ENCODE measurements at places on chromosomes 16 and 17.

DNA sequence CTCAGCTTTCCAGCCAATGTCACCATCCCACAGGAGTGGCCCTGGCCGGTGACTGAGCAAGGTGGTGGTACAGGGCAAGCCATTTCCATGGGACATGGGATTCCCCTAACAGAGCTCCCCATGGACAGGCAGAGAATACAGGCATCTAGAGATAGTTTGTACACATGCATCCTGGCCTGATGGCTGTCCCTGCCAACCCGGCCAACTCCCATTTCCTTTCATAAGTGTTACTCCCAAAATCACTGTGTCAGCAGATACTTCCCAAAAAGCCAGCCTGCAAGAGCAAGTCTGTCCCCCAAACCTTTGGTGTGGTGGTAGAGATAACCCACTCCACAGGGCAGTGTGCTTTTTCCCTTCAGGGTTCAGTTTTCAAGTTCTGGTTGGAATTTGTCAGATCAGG is 32.4 kb upstream of the SLC47A1 start:
- no peak for DNase-seq

DNA sequence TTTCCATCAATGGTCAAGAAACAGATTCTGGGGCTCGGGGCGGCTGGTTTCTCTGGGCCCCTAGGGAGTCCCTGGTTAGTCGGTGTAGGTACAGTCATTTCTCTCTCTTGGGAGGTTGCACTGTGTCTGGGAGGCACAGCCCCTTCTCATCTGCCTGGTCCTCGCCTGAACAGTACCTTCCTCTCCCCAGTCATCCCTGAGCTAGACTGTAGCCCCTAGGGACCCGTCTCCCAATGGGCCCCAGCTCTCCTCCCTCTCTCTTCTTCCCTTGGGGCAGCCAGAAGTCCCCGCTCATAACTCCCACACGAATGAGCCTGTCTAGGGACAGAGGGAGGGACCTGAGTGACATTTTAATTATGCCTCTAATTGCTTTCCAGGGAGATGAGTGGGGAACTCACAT is 20.2 kb upstream of the CPSF4L start:
- peak; percentile 80 for DNase-seq

DNA sequence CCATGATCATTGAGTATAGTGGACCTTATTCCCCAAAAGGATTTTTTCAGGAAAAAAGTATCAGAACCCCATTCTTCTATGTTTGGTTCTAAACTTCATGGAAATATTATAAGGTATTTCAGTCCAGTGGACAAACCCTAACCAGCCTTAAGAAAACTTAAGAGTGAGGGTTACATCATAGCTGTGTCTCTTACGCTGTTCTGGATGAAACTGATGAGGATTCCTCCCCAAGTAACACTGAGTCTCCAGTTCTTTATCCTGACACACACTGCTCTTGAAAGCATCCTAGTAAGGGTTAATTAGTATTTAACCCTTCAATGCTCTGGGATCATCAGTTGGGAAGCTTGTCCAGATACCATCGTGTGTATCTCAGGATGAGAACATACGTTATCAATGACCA is 5.0 kb downstream of the LYRM1 start:
- DNase-seq: no peak

DNA sequence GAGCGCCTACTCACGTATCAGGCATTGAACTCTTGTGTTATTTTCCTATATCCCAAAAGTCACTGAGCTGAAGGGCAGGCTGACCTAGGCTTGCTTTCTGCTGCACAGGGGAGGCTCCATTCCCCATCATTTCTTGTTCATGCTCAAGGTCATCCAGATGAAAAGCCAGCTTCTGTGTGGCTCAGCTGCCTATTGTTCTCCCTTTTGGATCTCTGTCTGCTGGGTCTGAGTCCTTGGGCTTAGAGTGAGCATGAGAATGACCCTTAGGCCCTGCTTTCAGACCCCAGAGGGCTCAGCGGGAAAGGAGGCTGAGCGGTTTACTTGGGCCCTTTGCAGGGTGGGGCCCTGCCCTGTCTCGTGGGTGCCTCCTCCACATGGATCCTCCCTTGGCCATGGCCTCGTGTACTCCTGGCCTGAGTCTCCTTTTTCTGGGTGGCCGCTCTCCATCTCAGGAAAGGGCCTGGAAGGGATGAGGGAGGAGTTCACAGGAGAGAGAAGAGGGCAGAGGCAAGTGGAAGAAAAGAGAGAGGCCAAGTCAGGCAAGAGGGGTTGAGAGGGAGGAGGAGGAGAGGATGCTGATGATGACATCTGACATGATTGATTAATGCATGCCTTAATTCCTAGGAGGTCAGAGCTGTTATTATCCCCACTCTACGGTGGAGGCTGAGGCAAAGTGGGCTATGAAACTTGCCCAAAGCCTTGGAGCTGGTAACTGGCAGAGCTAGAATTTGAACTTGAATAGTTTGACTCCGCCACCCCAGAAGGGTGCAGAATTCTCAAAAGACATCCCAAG is 19.8 kb upstream of the MAP3K14 start:
- DNase-seq: no peak

- no peak for DNase-seq
Measured at GRCh38 chr17:74062234-74062633, 141.2 kb upstream of the RPL38 start.

- peak; percentile 98 for DNase-seq
Measured at GRCh38 chr17:30477083-30477773, at the start of gene GOSR1. Gene GOSR1 (plus strand): TSS chr17:30477408. CDS start chr17:30477434, 26 bp downstream.

GRCh38 chr17:35709874-35710273 is 21.6 kb upstream of the RASL10B start:
- no peak for DNase-seq

- peak; percentile 50 for DNase-seq
Measured at GRCh38 chr17:45440161-45440778, 7.6 kb upstream of the ARHGAP27 start.

DNA sequence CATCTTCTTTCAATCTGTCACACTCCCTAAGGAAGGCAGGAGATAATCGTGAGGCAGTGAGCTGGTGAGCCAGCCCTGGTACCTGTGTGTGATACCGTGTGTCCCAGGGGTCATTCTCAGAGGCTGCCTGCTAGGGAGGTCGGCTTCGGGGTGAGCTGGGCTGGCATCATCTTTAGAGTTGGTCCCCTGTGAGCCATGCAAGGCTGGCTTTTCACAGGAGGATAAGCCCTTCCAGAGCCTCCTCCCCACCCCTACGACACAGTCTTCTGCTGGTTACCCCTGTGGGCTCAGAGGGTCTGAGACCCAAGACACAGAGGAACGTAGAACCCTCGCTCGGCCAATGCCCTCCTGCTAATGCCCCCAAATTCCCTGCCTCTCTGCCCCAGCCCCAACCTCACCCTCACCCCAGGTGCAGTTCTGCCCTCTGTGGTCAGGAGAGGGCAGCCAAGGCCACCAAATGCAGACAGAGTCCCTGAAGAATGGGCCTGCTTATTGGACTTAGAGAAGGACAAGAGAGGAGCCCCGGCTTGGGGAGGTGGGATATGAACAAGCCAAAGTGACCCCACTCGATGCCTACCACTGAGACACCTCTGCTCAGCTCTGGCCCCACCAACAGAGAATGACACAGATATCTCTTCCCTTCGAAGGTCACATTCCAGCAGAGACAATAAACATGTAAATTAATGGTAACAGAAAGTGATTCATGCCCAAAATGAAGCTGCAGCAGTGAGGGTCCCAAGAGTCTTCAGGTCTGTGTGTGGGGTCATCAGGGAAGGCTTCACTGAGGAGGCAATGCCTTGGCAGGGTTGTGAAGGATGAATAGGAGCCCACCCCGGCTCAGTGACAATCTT is 80.8 kb upstream of the CCL1 start:
- DNase-seq: peak; percentile 63

DNA sequence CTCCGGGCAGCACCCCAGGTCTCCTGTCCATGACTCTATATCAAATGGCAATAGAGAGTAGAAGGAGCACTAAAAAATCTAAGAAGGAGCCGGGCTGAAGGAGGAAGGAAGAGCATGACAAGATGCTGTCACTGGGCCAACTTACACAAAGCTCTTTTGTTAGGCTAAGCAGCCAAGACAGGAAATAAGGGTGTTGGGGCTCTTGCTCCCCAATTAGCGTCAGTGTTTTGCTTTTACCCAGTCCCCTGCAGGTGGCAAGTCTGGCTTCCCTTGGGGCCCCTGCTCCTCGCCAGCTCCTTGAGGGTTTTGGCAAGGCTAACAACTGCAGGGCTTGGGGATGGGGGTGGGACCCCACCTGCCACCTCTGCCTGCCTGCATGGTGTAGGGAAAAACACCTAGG is 120.5 kb downstream of the CCT6B start:
- no peak for DNase-seq

- DNase-seq: no peak
Measured at GRCh38 chr17:13421581-13422130, 180.1 kb downstream of the HS3ST3A1 start.

DNA sequence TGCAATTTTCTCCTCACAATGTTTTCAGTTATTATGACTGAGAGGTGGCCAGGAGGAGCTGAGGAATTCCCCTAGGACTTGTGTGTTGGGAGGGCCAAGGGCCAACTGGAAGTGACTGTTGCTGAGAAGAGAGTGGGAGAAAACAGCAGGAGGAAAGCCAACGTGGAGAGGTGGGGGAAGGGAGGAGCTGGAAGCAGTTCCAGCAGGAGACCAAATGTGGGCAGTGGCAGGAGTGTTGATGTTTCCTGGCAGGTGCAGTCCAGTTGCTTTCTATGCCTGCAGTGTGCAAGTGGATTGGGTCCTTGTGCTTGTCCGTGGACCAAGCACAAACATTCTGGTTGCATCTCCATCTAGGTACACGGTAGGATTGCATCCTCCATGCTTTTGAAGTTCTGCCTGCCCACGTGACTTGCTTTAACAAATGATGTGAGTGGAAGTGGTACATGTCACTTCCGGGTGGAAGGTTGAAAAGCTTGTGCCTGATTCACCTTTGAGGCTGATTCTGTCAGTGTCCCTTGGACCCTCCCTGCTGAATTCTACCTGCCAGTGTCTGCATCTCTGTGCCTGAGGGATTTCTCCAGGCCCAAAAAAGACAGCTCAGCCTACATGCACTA is 54.7 kb upstream of the CRHR1 start:
- no peak for DNase-seq

DNA sequence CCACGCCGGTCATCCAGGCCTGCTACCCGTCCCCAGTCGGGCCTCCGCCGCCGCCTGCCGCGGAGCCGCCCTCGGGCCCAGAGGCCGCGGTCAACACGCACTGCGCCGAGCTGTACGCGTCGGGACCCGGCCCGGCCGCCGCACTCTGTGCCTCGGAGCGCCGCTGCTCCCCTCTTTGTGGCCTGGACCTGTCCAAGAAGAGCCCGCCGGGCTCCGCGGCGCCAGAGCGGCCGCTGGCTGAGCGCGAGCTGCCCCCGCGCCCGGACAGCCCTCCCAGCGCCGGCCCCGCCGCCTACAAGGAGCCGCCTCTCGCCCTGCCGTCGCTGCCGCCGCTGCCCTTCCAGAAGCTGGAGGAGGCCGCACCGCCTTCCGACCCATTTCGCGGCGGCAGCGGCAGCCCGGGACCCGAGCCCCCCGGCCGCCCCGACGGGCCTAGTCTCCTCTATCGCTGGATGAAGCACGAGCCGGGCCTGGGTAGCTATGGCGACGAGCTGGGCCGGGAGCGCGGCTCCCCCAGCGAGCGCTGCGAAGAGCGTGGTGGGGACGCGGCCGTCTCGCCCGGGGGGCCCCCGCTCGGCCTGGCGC is 2.4 kb downstream of the HIC1 start:
- DNase-seq: peak; percentile 11

- peak; percentile 64 for DNase-seq
Measured at GRCh38 chr17:67290711-67291291, 45.8 kb upstream of the HELZ start.

GRCh38 chr16:8915722-8916301 is 33.7 kb downstream of the LITAFD start:
- DNase-seq: no peak

DNA sequence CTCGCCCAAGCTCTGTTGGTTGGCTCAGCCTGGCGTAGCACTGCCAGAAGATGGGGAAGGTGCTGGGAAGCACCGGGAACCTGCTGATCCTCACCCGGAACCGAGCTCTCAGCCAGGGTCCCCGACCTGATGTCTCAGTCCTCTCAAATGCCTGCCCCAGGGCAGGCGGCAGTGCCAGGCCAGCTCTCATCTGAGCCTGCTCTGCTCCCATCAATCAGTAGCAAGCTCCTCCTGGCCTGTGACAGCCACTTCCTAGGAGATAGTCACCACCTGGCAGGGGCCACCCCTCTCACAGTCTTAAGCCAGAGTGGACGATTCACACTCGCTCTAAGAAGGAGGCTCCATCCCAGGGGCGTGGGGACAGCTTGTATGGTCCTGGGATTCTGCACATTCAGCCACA is 62.0 kb downstream of the ENGASE start:
- DNase-seq: no peak

- no peak for DNase-seq
Measured at GRCh38 chr16:23414731-23415130, 38.3 kb downstream of the COG7 start.

- no peak for DNase-seq
Measured at GRCh38 chr17:18139949-18140348, 31.4 kb downstream of the MYO15A start.

GRCh38 chr16:66842765-66843164 is 1.4 kb upstream of the CA7 start:
- no peak for DNase-seq

GRCh38 chr17:64388961-64389565 is 1.6 kb downstream of the PECAM1 start:
- no peak for DNase-seq

- no peak for DNase-seq
Measured at GRCh38 chr16:11797957-11798299, 870 bp upstream of the ZC3H7A start.

- DNase-seq: peak; percentile 42
Measured at GRCh38 chr17:81641825-81642489, 5.0 kb downstream of the TSPAN10 start.

GRCh38 chr16:85047867-85048455 is 20.4 kb downstream of the KIAA0513 start:
- no peak for DNase-seq

- peak; percentile 48 for DNase-seq
Measured at GRCh38 chr16:27169511-27170071, 33.7 kb upstream of the KDM8 start.

DNA sequence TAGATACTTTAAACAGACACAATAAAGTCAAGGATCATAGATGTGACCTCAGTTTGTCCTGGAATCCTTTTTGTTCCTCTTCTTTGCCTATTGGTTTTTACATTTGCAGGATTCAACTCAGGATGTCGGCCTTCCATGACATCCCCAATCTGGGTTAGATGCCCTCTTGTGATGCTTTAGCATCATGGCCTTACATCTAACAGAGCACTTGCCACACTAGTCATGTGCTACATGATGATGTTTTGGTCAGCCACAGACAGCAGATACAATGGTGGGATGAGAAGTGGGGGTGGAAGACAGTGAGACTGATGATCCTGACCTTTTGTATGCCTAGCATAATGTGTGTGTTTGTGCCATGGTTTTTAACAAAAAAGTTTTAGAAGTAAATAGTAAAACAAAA is 1.8 kb upstream of the SYNRG start:
- no peak for DNase-seq

- DNase-seq: no peak
Measured at GRCh38 chr16:9389543-9390207, 298.2 kb downstream of the HAPSTR1 start.

- DNase-seq: no peak
Measured at GRCh38 chr16:55480228-55480655, 1.2 kb downstream of the MMP2 start.

GRCh38 chr17:30173649-30174048 is 57.0 kb downstream of the NSRP1 start:
- no peak for DNase-seq

GRCh38 chr17:75864448-75864871 is 9.3 kb upstream of the WBP2 start:
- no peak for DNase-seq

All from D341Med (cell line).